ENCODE measurements at places on chromosomes 1 and 21.
A peak's percentile ranks its signal among the peaks of the same experiment; 100 is the strongest.

DNA sequence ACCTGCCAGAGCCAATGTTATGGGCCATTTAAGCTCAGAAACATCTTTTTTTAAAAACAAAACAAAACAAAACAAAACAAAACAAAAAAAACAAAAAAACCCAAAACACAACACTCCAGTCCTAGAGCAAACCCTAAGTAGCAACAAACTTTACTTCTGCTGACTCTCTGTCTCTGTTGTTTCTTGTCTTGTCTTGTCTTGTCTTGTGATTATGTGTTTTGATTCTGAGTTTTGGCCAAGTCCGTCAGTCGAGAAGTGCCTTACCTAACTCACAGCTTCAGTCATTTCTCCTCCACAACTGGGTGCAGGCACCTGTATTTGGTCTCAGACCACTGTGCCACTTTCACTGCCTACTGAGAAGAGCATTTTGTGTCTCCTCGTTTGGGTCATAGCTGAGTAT is 307.9 kb downstream of the BACH1 start:
- no peak for DNase-seq

DNA sequence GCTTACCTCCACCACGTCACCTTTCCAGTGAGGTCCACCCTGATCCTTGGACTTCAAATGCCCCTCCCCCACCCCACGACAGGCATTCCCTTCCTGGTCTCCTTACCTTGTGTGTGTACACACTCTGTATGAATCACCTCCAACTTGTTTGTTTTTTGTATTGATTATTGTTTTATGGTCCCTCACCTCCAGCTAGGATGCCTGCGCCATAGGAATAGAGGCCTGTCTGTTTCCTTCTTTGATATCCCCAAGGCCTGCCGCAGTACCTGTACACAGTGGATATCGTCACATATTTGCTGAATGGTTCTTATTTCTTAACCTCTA is 219.6 kb upstream of the POU3F1 start:
- DNase-seq = no peak

DNA sequence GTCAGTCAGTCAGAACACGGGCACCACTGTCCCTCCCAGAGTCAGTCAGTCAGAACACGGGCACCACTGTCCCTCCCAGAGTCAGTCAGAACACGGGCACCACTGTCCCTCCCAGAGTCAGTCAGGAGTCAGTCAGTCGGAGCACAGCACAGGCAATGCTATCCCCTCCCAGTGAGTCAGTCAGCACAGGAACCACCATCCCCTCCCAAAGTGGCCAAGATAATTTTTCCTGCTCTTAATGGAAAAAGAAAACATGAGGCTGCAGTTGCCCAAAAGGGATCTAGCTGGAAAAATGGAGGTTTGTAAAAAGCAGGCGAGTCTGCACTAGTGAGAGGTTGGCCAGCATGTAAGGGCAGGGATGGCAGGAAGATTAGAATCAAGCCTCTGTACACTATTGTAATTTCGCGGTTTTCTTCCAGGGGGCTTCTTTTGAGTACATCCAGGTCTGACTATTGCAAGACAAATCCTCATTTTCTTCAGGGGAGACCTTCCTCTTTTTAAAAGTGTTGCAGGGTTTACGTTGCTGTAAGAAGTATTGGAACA is 213.8 kb downstream of the SIPA1L2 start:
- no peak for DNase-seq

- DNase-seq = no peak
These were observed 488 bp downstream of the FAM78B start for GRCh38 chr1:166166329-166166697.

- DNase-seq = no peak
These were observed 33.3 kb downstream of the ZP4 start for GRCh38 chr1:237857455-237857854.

DNA sequence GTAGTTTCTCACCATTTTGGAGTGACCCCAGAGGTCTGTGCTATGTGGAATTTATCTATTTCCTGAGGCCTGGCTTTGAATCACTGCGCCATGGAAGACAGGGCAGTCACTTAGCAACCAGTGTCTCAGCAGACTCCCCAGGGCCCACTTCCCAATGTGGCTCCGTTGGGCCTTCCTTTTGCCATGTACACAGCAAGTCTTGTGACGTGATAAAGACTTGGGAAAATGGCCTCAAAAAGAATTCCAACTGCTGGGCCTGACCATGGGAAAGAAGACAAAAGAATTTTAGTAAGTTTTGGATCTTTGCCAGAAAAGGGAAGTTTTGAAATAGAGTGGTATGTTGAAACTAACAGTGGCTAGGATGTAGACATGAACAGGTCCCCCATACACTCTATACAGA is 36.2 kb downstream of the TLR5 start:
- no peak for DNase-seq

GRCh38 chr21:38277501-38278131 is 20.8 kb downstream of the KCNJ15 start:
- no peak for DNase-seq

- peak; percentile 22 for DNase-seq
These were observed 602 bp upstream of the RIMKLA start for GRCh38 chr1:42379794-42380585.

DNA sequence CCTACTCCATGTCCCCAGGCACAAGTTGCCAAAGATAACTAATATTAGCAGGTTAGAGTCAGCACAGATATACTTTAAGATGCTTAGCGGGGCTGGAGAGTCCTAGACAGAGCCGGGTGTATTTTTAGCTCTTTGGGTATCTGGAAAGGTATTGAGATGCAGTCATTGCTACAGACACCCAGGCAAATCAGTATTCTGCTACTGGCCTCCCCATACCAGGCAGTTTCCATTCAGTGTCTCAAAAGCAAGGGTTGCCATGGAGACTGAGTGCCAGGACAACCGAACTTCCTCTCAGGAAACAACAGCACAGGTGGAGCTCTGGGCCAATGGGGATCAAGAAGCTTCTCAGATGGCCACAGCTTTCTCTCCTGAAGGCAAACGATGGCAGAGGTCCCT is 45.3 kb downstream of the KCNC4 start:
- DNase-seq = no peak

- DNase-seq = no peak
These were observed 681 bp downstream of the B4GALT2 start for GRCh38 chr1:43979528-43980254.

DNA sequence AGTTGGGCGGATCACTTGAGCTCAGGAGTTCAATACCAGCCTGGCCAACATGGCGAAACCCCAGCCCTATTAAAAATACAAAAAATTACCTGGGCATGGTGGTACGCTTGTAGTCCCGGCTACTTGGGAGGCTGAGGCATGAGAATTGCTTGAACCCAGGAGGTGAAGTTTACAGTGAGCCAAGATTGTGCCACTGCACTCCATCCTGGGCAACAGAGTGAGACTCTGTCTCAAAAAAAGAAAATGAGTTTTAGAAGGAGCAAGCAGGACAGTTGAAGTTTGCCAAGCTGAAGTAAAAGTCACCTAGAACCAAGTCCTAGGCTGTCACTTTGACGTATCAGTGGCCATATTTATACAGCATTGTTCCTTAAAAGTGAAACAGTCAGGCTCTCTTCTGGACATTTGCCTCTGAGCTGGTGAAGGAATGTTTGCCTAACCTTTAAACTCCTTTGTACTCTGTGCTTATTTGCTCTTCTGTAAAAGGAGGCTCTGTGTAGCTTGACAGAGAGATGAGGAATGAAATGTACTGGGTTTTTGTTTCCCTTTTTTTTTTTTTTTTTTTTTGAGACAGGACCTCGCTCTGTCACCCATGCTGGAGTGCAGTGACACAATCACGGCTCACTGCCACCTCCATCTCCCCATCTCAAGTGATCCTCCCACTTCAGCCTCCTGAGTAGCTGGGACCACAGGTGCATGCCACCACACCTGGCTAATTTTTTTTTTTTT is 2.8 kb downstream of the RAB4A start:
- no peak for DNase-seq

DNA sequence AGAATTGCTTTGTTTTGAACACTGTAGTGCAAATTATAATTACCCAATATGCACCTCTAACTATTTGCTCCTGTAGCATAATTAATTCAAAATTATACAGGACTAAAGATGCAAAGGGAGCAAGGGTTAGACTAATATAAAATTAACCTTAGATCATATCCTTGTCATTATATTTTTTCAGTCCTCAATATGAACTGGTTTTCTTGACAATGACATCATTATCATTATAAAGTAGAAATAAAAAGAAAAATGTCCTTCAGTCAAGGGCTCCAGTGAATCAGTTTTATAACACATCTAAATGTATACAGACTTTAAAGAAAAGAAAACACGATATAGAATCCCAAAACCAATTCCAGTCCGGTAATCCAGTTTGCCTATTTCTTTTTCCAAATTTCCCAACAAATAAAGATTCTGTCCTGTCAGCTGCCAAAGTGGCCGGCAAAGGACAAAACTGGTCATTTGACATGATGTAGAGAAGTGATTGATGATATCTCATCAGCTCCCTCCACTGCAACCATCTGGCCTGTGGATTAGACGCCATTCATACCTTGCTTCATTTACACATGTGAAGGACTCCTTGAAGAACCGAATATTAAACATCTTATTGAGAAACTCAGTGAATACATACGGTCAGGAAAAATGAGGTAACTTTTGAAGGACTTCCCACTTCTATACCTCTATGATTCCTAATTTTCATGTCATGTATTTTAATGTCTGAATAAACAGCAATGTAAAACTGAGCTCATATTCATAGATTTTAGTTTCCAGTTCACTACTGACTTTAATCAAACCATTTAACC is 15.5 kb downstream of the DPYD start:
- no peak for DNase-seq

GRCh38 chr1:8376358-8376840 is 58.5 kb downstream of the SLC45A1 start:
- DNase-seq = no peak

GRCh38 chr1:34668063-34668462 is 86.8 kb upstream of the GJB5 start:
- DNase-seq = no peak

DNA sequence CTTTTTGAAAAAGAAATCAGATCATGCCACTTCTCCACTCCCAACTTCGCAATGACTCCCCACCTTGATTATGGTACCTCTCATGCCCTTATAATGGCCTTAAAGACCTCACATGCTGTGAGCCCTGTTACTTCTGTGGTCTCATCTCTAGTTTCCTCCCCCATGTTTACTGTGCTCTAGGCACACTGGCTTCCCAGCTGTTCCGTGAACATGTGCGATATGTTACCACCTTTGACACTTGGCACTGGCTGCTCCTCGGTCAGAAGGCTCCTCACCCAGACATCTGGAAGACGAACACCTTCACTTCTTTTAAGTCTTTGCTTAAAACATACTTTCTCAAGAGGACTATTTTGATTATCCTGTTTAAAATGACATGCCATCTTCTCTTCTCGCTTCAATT is 14.3 kb upstream of the NTMT2 start:
- DNase-seq = no peak

DNA sequence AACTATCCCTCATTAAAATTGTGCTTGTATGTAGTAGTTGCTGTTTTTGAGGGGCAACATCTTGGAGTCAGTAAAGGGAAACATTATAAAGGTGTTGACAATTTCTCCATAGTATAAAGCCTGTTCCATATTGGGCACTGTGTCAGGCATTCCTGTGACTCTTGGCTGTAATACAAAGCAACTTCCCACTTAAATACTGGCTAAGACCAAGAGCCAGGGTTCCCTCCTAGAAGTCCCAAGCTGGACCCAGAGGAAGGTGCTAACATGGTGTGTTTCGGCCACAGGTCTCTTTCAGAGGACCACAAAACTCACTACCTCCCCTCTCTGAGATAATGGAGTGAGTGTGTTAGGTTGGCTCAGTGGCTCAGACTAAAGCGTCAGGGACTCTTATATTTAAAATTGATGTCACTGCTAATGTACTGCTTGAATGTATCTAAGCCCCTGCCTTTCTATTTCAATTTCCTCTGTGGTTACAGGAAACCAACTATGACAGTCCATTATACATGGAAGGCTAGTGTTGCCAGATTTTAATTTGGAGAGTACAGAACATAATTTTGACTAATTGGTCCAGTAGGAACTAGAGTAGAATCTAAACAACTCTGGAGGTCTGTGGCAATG is 74.7 kb upstream of the RGL1 start:
- no peak for DNase-seq

DNA sequence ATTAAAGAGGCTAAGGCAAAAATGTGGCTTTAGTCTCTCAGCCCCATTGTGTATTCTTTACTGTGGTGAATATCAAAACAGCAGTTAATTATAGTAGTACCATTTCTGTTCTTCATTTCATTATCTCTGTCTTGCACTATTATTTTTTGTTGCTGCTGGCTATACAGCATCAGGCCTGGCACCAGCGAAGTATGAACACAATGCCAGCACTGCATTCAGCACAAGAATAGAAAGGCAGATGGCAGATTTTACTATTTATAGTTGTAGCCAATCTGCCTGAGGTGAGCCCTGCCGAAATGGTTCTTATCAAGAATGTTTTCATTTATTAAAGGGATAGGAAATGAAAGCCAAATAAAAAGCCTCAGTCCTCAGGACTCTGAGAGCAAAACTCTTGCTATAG is 72.1 kb downstream of the GPR52 start:
- DNase-seq = no peak

- DNase-seq = no peak
These were observed 40.9 kb downstream of the TNFRSF9 start for GRCh38 chr1:7899741-7900140.

DNA sequence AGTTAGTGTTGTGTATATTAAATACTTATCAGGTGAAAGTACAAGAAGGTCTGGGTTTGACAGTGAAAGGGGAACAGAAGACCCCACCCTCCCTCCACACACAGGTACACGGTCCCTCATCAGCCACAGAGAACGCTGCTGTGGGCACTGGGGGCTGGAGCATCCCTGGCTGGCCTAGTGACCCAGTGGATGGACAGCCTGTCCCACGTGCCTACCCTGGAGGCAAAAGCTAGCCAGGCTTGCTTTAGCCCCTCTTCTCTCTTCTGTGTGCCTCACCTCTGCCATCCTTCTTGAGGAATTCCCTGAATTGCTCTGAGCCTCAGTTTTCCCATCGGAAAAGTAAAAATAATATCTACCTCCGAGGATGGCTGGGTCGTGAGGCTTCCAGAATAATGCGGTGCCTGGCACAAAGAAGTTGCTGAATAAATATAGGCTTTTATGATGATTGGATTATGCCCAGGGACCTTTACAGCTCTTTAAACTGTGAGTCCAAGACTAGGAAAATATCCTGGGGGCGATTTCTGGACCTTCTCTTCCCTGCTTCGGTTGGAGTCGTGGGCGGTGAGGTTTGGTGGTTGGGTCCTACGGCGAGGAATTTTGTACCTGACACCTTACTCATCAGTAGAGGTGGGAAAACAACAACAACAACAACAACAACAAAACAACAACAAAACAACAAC is 918 bp downstream of the IFNLR1 start:
- no peak for DNase-seq

GRCh38 chr1:94553323-94553730 is 11.8 kb upstream of the F3 start:
- DNase-seq = no peak

GRCh38 chr1:157652859-157653493 is 47.6 kb downstream of the FCRL3 start:
- no peak for DNase-seq

DNA sequence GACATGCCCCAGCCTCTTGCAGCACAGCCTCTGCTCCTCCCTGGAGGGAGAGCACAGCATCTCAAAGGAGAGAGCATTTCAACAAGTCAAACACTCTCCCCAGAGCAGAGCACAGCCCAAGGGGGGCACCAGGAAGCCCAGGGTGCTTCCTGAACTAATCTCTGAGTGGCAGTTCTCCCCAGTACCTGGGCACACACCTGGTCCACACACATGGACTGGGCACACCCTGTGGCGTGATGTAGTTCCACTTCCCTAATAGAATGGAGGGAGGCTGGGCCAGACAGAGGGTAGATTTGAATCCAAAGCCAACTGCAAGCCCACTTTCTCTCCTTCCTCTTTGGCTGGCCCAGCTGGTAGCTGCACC is 55.5 kb downstream of the CD46 start:
- no peak for DNase-seq

GRCh38 chr1:182568647-182569284 is 20.3 kb downstream of the RNASEL start:
- no peak for DNase-seq

Measured in activated CD8-positive, alpha-beta memory T cell treated with anti-CD3 and anti-CD28 coated beads for 48 hours (primary cell).